Ureter (tissue), 1 donor: ENCODE measurements at places on chromosomes 12 and 14.

- DNase-seq: no peak
These were observed 245.8 kb upstream of the PDZRN4 start for GRCh38 chr12:40942326-40942725.

- DNase-seq: peak; percentile 79
These were observed at the start of gene HECTD1 for GRCh38 chr14:31207755-31208545. Gene HECTD1 (minus strand): TSS chr14:31207793. CDS start chr14:31205936, 1,857 bp downstream.

GRCh38 chr14:19823765-19824164, 20.2 kb downstream of the OR4N2 start:
- DNase-seq: no peak

DNA sequence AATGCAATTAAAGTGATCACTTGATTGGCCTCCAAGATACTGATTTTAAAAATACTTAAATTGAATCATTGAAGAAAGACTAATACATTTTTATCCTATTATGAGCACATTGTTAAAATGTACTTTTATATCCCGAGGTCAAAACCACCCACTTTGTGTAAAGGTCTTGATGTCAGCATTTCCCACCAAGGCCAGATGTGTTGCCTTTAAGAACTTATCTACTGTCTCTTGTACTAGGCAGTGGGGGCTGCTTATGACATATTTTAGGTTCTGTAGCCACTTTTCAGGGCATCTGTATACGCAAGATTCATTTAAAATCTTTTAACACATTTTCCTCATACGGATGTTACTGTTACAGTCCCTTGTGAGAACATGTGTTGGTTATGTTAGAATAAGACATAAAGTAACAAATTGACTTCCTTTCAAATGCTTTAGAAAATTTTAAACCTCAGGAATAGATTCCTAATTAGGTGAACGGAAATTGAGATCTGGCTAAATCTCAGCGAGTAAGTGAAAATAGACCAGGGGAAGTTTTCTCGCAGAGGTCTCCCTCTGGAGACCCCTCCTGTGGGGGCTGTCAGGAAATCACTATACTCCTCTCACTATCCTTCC, 456.2 kb downstream of the ADAMTS20 start:
- DNase-seq: no peak

- no peak for DNase-seq
These were observed 231.0 kb downstream of the ALG10B start for GRCh38 chr12:38547586-38547985.

- DNase-seq: no peak
These were observed 212.2 kb downstream of the ZFP36L1 start for GRCh38 chr14:68580671-68581070.

- no peak for DNase-seq
These were observed 11.3 kb downstream of the CFAP54 start for GRCh38 chr12:96500693-96501092.

DNA sequence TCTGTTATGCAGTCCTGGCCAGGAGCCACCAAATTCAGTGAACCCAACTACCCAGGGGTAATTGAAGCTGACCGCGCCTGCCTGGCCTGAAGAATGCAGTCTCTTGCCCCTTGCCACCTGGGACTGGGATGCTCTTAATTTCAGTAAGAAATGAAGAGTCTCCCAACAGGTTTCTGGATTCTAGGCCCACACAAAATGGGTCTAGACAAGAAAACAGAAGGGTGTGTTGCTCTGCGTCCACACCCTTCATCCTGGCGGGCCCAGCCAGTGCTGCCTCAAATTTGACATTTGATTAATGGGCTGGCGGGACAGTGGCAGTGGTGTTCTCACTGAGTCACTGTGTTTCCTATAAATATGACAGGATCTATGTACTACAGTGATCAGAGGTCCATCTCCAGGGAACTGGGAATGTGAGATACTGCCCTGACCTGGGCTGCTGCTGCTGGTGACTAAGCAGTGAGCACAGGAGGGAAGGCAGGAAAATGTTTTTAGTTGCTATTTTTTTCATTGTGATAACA, 6.5 kb downstream of the TMEM253 start:
- no peak for DNase-seq
